Tongue (tissue), 3 donors: ENCODE measurements at places on chromosomes 7 and 10. TPM values are rescaled to one million over a fixed set of nuclear protein-coding genes. Genes with fewer than 3 reads are reported as not detected.

The IL15RA gene
- total RNA-seq: 3.0 TPM

The NKX2-3 gene
- 6.2 TPM for total RNA-seq

The MLXIPL gene
- 3.4 TPM for total RNA-seq

The NOLC1 gene
- total RNA-seq: 51.1 TPM

The SFMBT2 gene
- 6.7 TPM for total RNA-seq

The ELAPOR2 gene
- total RNA-seq: 13.8 TPM

The SPDYE8 gene
- total RNA-seq: not detected

The CRHR2 gene
- 0.51 TPM for total RNA-seq

The FOXI2 gene
- total RNA-seq: not detected

The PTN gene
- total RNA-seq: 85.1 TPM
